GM12891 (cell line): ENCODE measurements at places on chromosomes 1 and 21.

DNA sequence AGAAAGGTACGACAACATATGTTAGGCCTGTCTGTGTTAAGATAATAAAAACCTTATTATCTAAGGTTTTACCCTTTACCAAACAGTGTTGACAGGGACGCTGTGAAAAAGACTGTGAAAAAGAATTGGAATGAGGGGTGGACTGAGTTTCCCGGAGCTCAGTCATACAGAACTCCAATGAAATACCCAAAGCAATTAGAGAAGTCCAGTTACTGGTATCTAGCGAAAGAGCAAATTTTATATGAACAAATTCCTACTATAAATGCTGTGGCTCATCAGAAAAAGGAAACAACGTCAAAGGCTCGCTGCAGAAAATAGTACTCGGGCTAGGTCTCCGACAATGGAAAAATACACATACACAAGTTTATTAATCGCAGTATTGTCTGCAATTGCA lies 708 bp upstream of the RBBP5 start:
- DNase-seq, result no peak

DNA sequence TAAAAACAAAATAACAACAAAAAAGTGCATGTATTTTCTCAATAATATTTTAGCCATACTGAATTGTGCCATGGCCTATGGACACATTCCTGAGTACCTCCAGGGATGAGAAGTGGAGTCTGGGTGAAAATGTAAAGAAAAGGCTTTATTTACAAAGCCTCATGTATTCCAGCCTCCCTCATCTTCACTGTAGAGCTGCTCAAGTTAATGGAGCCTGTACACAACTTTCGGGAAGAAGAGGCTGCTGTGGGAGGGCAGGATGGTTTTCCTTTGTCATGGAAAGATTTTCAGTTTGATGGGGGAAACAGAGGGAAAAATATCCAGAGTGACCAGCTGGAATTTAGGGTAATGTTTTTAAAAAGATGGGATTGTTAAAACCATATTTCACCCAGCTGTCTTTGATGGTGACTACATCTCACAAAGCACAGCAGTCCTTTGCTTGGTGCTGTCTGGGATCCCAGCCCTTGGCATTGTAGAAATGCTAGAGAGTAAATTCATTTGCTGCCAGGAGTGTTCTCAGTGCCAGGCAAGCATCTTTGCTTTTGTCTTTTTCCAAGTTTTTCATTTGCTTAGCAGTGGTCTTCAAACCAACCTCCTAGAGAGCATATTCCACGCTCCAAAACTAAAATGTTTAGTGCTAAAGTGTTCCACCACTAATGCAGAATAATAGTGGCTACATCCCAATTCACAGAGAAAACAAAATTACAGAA lies 54.9 kb downstream of the DPT start:
- no peak for DNase-seq

GRCh38 chr21:35929901-35930300 lies 130.4 kb downstream of the SETD4 start:
- no peak for DNase-seq

DNA sequence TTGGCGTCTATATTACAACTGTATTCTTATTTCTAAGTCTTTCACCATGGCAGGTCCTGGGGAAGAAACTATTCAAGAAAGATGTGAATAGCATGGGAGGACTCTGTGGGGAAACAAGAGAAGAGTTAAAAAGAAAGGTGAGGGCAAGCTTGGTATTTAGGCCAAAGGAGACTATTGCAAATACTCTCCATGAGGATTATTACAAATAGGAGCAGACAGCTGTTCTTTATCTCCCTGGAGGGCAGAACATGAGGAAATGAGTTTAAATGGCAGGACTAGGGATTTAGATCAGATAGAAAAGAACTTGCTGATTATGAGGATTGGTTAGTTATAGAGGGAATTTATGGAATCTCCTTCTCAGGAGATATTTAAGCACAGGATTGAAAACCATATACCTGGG lies 186.8 kb downstream of the CDC7 start:
- DNase-seq, result no peak

GRCh38 chr21:43613755-43614638 lies 45.3 kb downstream of the HSF2BP start:
- DNase-seq, result peak; percentile 41

GRCh38 chr1:58804853-58805565 lies 21.2 kb upstream of the JUN start:
- no peak for DNase-seq

DNA sequence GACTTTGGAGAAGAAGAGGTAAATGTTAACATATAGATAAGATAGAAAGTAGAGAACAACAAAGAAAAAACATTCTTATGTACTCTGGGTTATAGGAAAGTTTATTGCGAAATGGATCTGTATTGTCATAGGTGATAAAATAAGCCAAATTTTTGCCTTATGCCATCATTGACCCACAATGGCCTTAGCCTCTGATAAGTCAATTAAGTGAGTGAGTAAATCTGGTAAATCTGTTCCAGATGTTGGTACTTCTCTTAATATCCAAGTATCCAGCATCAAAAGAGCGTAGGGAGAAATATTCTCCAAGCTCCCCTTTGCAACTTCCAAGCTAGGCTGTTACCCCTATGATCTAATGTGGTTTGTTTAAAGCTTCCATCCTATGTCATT lies 38.3 kb upstream of the CLCA4 start:
- DNase-seq, result no peak

- DNase-seq, result no peak
Observed at GRCh38 chr1:247924868-247925267, at the start of gene OR2AJ1. OR2AJ1 (plus strand) TSS chr1:247924889; CDS start chr1:247933769, 8,880 bp downstream.

DNA sequence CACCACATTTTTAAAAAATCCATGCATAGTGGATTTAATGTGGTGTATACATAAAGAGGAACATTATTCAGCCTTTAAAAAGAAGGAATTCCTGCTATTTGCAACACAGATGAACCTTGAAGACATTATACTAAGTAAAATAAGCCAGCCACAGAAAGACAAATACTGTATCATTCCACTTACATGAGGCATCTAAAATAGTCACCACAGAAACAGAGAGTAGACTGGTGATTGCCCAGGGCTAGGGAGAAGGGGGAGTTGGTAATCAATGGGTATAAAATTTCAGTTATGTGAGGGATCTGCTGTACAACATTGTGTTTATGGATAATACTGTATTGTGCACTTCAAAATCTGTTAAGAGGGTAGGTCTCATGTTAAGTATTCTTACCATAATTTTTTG lies 10.0 kb downstream of the FAM163A start:
- no peak for DNase-seq

DNA sequence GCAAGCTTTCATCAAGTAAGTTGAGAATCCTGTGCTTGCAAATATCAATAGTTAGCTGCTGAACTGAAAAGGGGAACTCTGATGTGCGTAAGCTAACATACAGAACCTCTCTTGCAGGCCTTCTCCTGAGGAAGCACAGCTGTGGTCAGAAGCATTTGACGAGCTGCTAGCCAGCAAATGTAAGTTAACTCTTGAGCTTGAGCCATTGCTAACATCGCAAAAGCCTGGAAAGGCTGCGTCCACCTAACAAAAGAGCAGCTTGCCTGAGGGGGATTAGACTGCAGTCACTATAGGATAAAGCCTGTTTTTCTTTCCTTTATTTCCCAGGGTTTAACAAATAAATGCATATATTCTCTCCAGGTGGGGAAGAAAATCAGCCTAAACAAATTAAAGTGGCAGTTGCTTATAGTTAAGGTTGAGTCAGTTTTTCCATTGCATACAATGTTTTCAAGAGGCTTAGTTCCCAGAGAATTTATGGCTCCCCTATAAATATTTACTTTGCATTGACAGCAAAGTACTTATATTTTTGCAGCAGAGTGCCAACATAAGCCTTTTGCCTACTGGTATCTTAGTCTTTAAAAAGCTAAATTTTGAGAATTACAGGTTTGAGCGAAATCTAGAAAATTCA lies 1.5 kb downstream of the RGS2 start:
- no peak for DNase-seq

- no peak for DNase-seq
Observed at GRCh38 chr1:229340496-229340895, 2.4 kb downstream of the CCSAP start.

GRCh38 chr1:48841966-48842365 lies 65.3 kb upstream of the BEND5 start:
- no peak for DNase-seq

- no peak for DNase-seq
Observed at GRCh38 chr1:79079770-79080169, 73.2 kb upstream of the ADGRL4 start.

- no peak for DNase-seq
Observed at GRCh38 chr1:31791131-31791858, 24.5 kb downstream of the SPOCD1 start.

DNA sequence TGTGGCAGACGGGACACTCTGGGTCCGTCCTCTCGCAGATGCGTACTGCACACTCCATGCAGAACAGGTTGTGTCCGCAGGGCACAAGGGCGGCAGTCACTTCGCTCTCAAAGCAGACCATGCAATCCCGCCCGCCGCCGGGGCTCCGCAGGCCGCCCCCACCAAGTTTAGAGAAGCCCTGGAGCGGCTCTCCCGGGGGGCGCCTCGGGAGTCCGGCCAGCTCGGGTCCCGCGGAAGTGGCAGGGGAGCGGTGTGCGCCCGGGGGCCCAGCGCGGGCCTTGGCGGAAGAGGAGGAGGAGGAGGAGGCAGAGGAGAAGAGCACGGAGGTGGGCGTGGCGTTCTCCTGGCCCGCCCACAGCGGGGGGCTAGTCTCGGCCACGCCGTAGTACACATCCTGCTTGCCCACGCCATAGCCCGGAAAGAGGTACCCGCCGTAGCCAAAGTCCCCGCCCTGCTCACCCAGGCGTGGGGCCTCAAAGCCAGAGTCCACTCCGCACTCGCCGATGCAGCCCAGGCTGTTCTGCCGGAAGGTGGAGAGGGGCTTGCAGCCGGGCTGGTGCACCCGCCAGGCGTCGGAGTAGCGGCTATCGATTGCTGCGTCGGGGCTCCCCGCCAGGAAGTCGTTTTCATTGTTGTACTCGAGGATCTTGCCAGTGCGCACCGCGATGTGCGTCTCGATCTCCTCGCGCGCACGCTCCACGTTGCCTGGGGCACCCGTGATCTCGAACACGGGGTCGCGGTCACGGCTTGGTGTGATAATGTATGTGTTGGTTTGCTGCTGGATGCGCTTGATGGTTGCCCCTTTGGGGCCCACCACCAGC lies 5.4 kb downstream of the MEX3A start:
- DNase-seq, result peak; percentile 60

- no peak for DNase-seq
Observed at GRCh38 chr1:162627662-162628296, 4.5 kb upstream of the DDR2 start.

DNA sequence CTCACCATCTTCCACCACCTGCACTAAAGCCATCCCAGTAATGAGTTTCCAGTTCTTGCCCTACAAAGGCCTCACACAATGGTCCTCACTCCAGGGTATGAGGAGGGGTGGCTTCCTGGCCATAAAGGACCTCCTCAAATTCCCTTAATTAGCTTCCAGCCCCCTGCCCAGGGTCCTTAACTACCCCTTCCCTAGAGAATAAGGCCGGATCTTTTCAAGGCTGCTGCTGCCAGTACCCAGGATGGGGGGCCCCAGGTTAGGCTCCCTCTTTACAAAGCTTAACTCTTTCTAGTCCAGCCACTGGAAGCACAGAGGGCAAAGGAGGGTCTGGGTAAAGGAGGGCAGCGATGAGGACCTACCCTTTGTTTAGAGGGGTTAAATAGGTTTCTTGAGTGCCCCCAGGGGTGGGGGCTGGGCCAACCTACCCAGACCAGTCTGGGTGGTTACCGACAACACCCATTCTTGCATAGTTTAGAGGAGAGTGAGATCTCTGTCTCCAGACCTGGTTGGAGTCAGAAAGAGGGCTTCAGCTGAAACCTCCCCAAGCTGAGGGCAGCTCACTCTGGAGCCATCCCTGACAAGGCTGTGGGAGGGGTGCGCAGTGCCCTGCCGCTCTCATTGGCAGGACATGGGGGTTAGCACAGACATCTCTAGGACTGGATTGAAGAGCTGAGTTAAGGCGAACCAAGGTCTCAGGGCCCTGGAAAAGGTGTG lies 7.1 kb downstream of the BLACAT1 start:
- DNase-seq, result no peak

GRCh38 chr1:183685112-183685713 lies 32.1 kb upstream of the APOBEC4 start:
- DNase-seq, result peak; percentile 31

- no peak for DNase-seq
Observed at GRCh38 chr1:19648689-19649088, 4.6 kb downstream of the NBL1 start.

- DNase-seq, result peak; percentile 83
Observed at GRCh38 chr1:244461245-244462071, at the start of gene CATSPERE. CATSPERE (plus strand) TSS chr1:244461273; CDS start chr1:244461430, 157 bp downstream.

GRCh38 chr1:27513528-27513927 lies 23.6 kb upstream of the WASF2 start:
- no peak for DNase-seq

GRCh38 chr1:37493336-37494098 lies 19.1 kb downstream of the ZC3H12A start:
- DNase-seq, result no peak

GRCh38 chr1:239657291-239657690 lies 270.9 kb downstream of the CHRM3 start:
- no peak for DNase-seq

- DNase-seq, result no peak
Observed at GRCh38 chr1:26418865-26419349, 8.3 kb downstream of the LIN28A start.

DNA sequence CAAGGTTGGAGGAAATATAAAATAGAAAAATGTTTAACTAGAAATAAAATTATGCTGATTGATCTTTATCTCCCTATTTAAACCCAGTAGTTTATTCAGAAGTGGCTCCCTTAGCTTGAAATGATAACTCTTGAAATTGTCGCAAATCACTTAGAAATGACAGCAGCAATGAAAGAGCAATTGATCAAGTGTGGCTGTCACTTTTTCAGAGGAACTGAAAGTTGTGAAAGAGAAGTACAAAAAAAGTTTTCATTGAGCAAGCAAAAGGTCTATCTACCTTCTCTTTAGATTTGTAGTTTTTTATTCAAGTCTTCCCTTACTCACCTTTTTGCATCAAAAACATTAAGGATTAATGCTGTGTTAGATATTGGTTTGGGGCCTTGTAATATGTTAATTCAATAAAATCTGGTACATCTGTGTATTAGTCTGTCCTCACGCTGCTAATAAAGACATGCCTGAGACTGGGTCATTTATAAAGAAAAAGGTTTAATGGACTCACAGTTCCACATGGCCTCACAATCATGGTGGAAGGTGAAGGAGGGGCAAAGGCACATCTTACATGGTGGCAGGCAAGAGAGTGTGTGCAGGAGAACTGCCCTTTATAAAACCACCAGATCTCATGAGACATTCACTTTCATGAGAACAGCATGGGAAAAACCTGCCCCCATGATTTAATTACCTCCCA lies 48.3 kb downstream of the LRRC8C start:
- DNase-seq, result peak; percentile 17

DNA sequence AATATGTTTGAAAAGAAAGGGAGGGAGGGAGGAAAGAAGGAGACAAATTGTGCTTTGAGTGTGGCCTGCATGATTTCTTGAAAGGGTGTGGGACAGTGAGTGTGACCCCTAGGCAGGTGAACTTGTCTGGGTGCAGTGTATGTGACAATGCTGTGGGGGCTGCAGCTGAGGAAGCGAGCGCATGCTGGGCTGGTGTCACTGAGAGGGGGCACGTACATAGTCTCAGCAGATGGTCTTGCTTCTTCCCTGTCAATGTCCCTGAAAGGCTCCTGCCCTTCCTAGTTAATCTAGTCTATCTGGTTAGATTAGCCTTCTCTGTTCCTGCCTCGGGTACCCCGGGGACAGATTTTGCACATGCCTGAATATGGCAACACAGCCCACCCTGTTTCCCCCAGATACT lies 9.8 kb downstream of the FAAH start:
- no peak for DNase-seq

GRCh38 chr1:93612510-93612909 lies 69.1 kb downstream of the BCAR3 start:
- DNase-seq, result no peak
